Glutamatergic neuron (in vitro differentiated cells): ENCODE measurements at places on chromosomes 6 and 20.
A peak's percentile ranks its signal among the peaks of the same experiment; 100 is the strongest.

GRCh38 chr20:8616792-8617191, 452.1 kb upstream of the PLCB4 start:
- no peak for DNase-seq

- DNase-seq, result no peak
Measured at GRCh38 chr20:8393381-8393780, 261.3 kb downstream of the PLCB1 start.

DNA sequence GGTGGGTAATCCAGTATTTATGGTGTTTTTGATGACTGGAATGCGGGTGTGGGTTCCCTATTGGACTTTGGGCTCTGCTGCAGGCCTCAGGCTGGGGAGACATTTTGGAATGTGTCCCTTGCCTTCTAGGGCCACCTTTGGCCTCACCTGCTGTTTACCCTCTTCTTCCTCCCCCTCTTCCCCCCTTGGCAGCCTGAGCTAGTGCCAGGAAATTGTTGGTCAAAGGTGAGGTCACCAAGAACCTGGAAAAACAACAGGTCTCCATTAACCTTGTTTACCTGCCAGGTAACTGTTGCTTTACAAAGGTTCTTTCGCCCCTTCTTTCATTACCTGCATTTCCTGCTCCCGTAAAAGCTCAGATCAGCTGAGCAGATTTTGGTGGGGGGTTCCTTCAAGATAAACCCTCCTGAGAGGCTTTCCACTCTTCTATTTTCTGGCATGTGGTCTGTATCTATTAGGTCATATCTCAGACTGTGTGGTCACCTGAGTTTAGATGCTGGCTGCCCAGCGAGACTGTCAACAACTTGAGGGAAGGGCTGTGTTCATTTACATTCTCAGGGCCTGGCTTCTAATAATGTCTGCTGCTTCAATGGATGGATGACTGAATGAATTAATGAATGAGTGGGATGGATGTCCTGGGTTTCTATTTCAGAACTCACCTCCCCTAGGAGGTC, 34.7 kb downstream of the VEGFA start:
- no peak for DNase-seq

GRCh38 chr6:129989396-129989795, 29.0 kb upstream of the L3MBTL3 start:
- no peak for DNase-seq

DNA sequence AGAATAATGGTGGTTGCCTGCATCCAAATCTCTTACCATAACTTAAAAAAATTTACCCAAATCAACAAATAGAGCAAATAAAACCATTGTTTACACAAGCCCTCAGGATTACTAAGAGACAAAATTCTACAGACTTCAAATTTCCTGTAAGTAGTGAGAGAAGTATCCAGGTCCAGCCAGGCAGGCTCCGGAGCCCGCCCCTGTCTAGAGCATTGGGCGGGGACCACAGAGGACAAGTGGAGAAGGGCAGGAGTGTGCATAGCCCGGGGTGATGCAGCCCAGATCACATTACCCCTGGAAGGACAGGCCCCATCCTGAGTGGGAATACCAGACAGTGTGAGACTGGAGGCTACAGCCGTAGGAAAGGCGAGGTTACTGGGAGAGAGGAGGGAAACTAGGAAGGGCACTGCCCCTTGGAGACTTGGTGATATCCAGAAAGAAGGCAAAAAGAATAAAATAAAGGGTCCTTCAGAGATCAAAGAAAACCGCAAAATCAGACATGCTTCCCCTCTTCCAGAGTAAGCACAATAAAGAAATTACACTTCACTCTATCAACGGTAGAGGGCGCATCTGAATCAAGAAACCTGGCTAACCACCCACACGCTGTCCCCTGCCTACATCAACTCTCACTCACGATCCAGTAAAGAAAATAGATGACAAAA, 26.6 kb downstream of the RIN2 start:
- DNase-seq, result peak; percentile 56

DNA sequence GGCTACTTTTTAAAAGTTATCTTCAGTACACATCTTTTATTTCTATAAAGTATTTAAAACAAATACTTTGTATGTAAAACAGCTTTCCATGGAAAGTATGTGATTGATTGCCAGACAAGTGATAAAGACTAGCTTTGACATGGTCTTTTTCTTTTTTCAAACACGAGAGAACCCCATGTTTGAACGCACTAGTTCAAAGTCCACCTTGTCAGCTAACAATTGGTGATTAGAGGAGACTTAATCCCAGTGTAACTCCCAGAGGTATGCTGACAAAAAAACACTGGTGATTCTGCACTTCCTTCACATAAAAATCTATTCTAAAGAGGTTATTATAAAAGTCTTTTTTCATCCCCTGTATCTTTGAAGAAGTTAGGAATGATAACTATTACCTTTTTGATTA, 438.1 kb downstream of the GJA1 start:
- DNase-seq, result no peak

- no peak for DNase-seq
Measured at GRCh38 chr6:27726619-27727023, 185.6 kb downstream of the OR2B2 start.

GRCh38 chr20:38152621-38153221, 12.3 kb downstream of the TGM2 start:
- DNase-seq, result no peak
